ENCODE measurements at places on chromosomes 4 and X.

GRCh38 chr4:84547211-84547610, 35.7 kb upstream of the CDS1 start:
- no peak for DNase-seq

GRCh38 chrX:7828594-7828993, 14.4 kb upstream of the VCX start:
- DNase-seq: no peak

GRCh38 chr4:98203332-98204235, 57.6 kb upstream of the RAP1GDS1 start:
- no peak for DNase-seq

DNA sequence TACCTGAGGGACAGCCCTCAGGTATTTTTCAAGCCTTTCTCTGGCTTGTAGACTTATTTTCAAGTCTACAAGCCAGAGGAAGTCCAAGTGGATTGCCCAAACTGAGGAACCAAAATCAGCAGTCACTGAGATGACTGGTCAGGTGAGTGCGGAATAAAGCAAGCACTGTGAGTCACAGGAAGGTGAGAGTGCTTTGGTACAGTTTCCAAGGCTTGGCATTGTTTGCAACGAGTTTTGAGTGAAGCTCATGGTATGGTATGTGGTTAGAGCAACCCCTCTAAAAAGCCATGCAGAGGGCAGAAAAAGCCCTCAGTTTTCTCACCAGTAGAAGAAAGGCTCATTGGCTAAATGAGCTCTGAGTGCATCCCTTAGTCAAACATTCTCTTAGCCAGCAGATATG, 112.8 kb upstream of the EOLA2 start:
- DNase-seq: no peak

DNA sequence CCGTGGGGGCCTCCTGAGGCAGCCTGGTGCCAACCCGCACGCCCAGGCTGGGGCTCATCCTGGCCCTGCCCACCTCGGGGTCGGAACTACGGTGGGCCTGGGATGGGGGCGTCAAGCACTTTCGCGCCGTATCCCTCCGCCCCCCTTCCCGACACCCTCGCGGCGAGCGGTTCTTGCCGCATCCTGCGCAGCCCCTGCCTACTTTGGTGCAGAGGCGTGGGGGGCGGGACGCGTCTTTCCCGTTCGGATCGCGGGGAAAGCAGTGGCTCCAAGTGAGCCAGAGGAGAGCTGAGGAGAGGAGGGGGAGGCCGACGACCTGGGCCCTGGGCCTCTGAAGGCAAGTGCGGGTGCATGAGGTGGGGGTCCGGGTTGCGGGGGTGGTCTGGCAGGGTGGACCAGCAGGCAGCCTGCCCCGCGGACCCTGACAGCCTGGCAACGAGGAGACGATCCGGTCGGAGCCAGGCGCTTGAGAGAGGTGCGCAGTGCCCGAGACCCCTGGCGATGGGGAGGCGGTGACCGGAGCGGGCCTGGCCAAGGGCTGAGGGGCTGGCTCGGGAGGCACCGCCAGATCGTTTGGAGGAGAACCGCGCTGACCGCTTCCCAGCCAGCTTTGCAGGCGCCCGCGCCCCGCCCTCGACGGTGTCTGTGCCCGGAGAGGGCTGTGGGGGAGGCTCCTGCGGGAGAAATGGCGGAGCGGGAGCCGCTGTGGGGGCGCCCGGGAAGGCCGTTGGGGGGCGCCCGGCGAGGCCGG, at the start of gene GPRASP2:
Gene GPRASP2 (plus strand): TSS at position 233 of the 751 bp plus-strand sequence. CDS start 2,422 bp downstream, outside the sequence.
- no peak for DNase-seq

All from activated CD4-positive, alpha-beta T cell treated with anti-CD3 and anti-CD28 coated beads, Interleukin-2, amount 50 U/mL, for 4 hours (primary cell).